ENCODE measurements at places on chromosomes 1 and 21.

DNA sequence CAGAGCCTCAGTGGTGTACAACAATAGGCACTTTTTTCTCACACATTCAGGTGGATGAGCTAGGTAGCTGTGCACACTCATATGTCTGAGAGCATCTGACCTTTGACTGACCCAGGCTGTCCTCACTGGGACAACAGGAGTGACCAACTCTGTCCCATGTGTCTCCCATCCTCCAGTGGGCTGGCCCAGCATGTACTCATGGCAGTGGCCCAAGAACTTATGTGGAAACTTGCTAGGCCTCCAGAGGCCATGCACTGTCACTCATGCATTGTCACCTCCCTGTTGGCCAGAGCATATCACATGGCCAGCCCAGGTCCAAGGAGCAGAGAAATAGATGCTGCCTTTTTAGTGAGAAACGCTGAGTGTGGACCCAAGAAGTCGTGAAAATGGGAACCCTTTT lies 158.8 kb downstream of the IGSF21 start:
- no peak for DNase-seq

- DNase-seq: no peak
Measured at GRCh38 chr1:171357179-171357578, 43.2 kb downstream of the FMO4 start.

GRCh38 chr1:69777423-69777822 lies 209.7 kb downstream of the LRRC7 start:
- DNase-seq: no peak

DNA sequence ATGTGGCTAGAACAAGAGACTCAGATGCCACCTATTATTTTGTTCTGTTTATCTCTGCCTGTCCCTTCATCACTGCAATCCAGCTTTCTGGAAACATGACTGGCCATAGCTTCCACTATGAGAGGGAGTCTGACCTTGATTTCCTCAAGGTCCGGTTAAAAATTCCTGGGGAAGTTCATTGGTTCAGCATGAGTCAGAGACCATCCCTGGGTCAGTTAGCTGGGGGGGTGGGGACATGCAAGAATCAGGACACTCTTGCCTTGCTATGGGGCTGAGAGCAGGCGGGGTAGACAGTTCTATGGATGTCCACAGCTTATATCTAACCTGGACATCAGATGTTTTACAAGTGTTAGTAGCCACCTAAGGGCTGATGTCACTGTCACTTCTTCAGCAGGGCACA lies 81.1 kb downstream of the TENT5C start:
- no peak for DNase-seq

GRCh38 chr1:192805832-192806323 lies 3.0 kb upstream of the RGS2 start:
- DNase-seq: no peak

DNA sequence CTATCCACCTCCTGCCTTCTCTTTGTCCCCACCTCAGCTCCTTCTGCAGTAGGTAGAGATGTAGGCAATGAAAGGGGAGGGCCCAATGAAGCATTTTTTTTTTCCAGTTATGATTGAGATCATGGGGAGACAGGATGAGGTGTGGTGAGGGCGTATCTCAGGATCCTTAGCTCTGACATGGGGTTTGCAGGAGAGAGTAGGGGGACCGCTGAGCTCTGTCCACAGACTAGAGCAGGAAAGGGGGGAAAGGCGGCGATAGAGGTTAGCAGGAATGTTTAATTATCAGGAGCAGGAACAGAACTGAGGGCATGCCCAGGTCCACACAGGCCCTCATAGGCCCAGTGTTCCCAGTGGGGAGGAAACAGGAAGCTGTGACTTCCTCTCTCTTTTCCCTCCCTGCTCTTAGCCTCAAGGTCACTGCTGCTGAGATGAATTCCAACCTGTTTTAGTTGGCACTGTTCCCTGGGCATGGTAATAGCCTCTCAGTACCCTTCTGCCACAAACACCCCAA lies 901 bp upstream of the RXFP4 start:
- DNase-seq: no peak

DNA sequence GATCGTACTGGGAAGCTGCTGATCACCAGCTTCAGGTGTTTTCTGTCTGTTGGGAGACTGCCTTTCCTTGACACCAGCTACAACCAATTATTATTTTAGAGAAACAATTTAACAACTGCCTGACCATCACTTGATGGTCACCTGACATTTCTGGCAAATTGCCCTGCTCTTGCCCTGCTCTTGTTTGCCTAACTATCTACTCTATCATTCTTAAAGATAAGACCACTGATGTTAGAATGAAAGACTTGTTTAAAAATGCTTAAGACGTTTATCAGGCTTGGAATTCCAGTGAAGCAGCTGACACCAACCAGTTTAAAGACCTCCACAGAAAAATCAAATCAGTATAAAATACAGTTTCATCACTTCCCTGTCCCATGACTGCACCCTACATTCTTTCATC lies 423.3 kb upstream of the CAMK1G start:
- DNase-seq: no peak
